ENCODE measurements at places on chromosomes 5 and 9.

- no peak for DNase-seq
Measured at GRCh38 chr5:65307088-65307487, 174.6 kb downstream of the ADAMTS6 start.

DNA sequence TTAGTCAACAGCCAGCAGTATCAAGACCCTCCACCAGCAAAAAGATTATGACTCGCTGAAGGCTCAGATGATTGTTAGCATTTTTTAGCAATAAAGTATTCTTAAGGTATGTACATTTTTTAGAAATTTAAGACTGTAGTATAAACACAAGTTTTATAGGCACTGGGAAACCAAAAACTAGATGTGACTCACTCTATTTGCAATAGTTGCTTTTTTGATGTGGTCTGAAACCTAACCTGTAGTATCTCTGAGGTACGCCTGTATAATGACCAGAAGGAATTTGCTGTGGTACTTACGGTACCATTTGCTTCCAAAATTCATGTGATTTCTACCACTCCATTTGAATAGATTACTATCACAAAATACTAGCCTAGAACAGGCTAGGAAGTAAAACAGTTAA, 60.8 kb downstream of the WDR41 start:
- DNase-seq, result no peak

DNA sequence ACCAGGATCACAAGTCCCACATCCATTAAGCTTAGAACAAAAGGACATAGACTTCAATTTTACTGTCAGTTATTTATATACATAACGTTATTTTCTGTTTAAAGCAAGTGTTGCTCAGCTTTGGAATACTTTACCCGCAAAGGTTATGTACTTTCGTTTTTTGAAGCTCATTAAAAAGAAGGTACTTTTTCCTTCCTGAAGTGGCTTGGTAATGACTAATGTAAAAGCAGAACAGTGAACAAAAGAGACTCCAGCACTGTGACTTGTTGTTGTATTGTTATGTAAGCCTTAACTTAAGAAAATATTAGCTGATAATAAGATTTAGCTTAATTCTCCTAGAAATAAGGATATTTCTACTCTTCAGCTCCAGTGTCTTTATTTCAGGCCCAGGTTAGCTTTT, 97.3 kb upstream of the SLCO6A1 start:
- DNase-seq, result no peak

DNA sequence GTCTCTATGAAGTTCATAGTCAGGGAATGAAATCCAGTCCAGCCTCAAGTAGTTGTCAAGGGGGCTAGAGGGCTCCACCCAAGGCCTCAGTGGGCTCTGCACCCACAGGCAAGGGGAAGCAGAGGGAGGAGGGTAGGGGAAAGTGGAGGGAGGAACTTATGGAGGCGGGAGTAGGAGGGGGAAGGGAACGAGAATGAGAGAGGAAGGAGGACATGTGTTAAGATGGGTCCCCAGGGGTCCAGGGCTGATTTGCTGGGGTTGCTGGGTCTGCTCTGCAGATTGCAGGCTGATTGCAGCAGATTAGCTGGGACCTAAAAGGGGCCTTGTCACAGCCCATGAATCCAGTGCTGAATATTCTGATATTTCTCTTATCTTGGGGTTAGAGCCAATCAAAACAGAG, 166.9 kb upstream of the IL12B start:
- DNase-seq, result no peak

GRCh38 chr5:127673117-127673800, 24.4 kb downstream of the CTXN3 start:
- no peak for DNase-seq

DNA sequence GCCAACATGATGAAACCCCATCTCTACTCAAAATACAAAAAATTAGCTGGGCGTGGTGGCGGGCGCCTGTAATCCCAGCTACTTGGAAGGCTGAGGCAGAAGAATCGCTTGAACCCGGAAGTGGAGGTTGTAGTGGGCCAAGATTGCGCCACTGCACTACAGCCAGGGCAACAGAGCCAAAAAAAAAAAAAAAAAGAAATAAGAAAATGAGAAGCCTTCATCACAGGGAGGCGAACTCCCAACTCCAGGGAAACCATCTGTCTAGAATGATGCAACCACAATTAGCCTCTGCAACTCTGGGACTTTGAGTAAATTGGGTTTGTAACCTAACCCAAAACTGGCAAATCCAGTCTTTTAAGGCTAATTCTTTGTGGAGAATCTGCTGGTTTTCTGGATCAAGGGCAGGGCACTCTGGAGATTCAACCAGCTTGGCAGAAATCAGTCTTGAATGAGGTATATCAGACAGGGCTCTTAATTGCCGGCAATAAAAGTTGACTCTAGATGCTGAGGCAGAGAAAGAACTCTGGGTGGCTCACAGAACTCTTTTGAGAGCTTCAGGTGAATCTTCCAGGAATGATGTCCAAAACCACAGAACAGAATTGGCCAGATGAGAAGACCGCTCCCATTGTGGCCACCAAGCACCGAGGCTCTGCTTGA, 9.9 kb downstream of the S100Z start:
- DNase-seq, result no peak

GRCh38 chr5:4011943-4012342, 416.3 kb downstream of the IRX1 start:
- no peak for DNase-seq

GRCh38 chr9:137270929-137271695, 6.4 kb upstream of the TOR4A start:
- no peak for DNase-seq

- no peak for DNase-seq
Measured at GRCh38 chr5:34663771-34664496, 7.8 kb downstream of the RAI14 start.

GRCh38 chr5:120151181-120151580, 312.9 kb upstream of the PRR16 start:
- DNase-seq, result no peak

GRCh38 chr5:133468596-133468995, 143.7 kb downstream of the FSTL4 start:
- DNase-seq, result no peak

DNA sequence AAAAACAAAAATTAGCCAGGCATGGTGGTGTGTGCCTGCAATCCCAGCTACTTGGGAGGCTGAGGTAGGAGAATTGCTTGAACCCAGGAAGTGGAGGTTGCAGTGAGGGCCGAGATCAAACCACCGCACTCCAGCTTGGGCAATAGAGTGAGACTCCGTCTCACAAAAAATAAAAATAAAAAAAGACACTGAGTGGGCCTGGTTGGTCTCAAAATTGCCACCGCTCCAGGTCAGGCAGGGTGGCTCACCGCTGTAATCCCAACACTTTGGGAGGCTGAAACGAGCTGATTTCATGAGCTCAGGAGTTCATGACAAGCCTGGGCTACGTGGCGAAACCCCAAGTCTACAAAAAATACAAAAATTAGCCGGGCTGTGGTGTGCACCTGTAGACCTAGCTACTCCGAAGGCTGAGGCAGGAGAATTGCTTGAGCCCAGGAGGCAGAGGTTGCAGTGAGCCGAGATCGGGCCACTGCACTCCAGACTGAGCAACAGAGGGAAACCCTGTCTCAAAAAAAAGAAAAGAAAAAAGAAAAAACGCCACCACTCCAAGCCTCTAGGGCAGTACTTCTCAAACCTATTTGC, 1.8 kb downstream of the STK10 start:
- no peak for DNase-seq

DNA sequence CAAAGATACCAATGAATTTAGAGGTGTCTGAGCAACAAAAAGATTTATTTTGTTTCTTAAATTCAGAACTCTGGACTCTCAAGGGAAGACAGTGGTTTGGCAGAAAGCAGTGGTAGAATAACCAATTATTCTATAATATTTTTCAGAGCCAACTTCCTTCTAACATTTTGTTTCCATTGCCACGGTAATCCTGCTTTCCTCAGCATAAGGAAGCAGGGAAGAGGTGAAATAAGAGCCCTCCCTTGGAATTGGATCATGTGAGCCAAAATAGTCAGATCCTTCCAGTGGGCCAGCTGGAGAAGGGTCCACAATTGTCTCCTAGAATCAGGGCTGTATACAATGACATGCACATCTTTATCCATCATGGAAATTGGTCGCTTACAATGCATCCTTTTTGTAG, 130.0 kb upstream of the MAP1B start:
- DNase-seq, result no peak

GRCh38 chr5:1155191-1156032, 43.5 kb upstream of the SLC12A7 start:
- no peak for DNase-seq

GRCh38 chr9:8564960-8565359, 765.4 kb upstream of the DMAC1 start:
- DNase-seq, result no peak

- no peak for DNase-seq
Measured at GRCh38 chr9:128276574-128277270, 646 bp downstream of the SWI5 start.

DNA sequence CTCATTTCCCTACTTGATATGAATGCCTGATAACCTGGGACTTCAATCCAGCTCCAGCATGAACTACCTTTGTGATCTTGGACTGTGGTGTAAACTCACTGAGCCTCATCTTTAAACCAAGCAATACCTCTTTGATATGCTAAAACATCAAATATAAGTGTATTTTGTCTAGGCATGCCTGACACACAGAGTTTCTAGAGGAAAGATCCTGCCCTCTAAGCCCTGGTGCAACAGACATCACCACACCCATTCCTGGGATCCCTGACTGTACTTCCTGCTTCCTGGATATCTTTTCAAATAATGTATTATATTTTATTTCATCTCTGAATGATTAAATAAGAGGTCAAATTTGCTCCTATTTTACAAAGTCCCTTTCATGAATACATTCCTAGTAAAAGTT, 55.8 kb downstream of the ANXA2R start:
- DNase-seq, result no peak

GRCh38 chr5:139660105-139660922, 12.2 kb downstream of the CXXC5 start:
- no peak for DNase-seq

DNA sequence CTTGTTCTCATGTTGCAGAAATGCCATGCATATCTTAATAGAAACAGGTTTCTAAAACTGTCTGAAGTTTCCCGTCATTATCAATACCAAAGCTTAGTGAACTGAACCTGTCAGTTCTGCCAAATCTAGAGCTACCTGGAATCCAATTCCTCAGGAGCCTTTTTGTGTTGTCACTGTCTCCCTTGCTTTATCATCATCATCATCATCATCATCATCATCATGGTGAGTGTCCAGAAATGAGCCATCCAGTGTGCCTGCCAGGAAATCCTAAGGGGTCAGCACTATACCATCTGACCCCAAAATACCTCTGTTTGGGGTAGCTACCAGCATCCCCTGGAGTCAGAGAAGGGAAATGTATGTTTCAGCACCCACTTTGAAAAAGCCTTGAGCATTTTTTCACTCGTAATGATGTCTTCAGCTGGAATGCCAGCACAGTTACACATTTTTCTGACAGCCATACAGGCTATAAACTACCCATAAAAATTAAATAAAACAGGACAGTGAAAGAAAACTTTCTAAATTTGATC, 150.3 kb downstream of the NR2F1-AS1 start:
- DNase-seq, result no peak

GRCh38 chr9:127700594-127701255, 6.1 kb upstream of the CFAP157 start:
- no peak for DNase-seq

DNA sequence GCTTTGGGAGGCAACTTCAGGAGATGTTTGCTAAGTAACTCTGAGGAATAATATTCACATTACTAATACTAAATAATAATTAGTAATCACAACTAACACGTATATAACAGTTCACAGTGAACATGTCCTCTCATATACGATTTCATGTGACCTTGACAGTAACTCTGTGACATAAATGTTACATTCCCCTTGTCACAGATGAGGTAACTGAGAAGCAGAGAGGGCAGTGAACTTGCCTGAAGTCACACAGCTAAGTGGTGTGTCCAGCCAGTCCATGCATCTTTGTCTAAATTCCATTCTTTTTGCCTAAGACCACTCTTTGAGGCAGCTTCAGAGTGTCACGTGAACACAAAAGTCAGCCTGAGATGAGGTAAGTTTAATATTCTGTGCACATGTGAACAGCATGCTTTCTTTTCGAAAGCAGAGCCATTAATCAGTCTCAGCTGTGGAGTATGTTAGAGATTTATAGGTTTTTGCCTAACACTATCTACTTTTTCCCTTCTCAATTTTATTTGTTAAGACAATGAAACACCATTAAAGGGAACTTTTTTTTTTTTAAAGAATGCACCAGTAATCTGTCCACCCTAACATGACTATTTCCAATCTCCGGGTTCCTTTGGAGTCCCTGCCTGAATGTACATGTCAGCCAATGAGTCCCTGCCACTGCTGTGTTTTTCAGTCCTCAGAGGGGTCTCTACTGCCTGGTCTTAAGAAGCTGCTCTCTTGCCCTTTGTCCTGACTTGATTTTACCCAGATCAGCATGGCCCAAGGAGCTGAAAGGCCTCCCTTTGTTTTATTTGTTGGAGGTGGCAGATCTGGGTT, 43.5 kb downstream of the SH3PXD2B start:
- DNase-seq, result no peak

DNA sequence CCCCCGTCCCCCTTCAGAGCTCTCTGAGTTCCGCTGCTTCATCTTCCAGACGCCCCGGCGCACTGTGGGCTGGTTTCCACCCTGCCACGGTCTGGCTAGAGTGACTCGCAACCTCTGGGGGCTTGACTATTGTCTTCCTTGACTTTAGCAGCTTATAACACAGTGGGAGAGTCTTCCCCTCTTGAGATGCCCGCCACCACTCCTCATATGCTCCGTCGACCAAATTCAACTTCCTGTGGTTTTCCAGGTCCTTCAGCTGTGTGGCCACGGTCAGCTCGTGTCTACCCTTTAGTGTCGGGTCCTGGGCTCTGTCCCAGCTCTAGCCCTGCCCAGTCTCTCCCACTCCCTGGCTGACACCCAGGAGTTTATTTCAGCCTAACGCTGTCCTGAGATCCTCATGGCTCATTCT, 28.2 kb upstream of the NCS1 start:
- DNase-seq, result no peak
